ENCODE measurements at places on chromosomes 12 and 14.

- DNase-seq: no peak
Observed at GRCh38 chr12:31584782-31585181, 6.2 kb downstream of the DENND5B start.

DNA sequence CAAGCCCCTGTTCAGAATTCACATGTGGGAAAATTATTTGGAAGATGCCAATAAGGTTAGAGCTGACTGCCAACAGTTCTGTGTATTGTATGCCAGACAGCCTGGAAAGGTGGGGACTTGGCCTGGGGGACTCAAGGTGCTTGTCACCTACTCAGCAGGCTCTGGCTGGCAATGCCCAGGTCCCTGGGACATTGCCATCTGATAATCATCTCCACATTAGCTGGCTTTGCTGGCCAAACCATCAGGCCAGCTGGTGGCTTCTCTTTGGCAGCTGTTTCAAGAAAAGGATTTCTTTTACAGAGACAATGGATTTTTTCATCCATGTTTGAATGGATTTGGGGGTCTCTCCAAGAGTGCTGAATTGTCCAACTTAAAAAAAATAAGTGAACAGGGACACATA lies 165.2 kb downstream of the BRMS1L start:
- DNase-seq: no peak

DNA sequence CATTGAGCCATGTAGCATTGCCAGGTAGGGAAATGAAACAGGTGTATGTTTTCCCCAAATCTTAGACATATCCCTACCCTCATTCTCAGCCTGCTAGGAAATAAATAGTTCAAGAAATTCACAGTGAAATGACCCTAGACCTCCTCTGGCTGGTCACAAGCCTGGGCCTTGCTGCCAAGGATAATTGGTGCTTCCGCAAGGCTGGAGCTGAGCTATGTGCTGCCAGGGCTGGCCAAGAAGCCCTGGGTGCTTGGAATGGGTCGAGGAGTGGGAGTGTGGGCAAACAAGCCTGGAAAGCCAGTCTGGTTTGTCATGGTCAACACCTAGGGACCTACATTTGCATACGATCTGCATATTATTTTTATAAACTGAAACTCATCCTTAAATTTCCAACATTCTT lies 31.3 kb upstream of the SLC10A1 start:
- DNase-seq: no peak

DNA sequence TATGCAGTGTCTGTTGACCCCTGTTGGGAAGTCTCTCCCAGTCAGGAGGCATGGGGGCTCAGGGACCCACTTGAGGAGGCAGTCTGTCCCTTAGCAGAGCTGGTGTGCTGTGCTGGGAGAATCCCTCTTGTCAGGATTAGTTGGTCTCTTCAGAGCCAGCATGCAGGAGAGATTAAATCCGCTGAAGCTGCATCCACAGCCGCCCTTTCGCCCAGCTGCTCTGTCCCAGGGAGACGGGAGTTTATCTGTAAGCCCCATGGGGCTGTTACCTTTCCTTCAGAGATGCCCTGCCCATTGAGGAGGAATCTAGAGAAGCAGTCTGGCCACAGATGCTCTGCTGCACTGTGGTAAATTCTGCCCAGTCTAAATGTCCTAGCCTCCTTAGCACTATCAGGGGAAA lies 13.1 kb upstream of the KLRC1 start:
- no peak for DNase-seq

GRCh38 chr12:53709671-53710070 lies 17.6 kb downstream of the CALCOCO1 start:
- DNase-seq: no peak

DNA sequence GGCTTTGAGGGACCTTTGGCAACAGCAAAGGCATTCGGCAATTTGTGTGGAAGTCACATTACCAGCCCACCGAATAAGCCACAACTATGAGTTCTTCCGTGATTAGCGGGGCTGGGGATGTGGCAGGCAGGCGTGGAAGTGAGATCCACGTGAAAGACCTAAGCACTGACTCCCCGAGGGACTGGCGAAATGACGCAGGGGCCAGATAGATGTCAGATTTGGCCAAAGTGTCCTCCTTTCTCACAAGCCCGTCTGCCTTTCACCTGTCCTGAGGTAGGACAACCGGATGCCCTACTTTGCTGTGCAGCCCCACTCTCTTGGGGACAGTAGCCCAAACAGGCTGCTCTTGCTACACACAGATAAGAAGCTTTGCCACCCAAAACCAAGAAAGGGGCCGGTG lies 54.5 kb downstream of the DPF3 start:
- no peak for DNase-seq

DNA sequence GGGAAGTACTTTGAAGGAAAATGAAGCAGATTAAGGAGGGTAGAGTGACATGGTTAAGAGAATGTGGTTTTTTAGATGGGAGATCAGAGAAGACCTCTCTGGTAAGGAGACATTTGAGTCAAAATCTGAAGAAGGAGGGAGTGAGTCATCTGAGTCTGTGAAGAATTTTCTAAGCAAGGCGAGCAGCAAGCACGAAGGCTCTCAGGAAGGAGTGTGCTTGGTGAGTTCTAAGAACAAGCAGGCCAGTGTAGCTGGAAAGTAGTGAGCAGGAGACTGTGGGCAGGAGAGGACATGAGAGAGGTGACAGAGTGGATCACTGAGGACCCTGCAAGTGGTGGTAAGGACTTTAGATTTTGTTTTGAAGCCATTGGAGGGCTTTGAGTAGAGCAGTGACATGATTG lies 76.3 kb upstream of the FUT8 start:
- DNase-seq: peak; percentile 34

- no peak for DNase-seq
Observed at GRCh38 chr12:22858849-22859570, 234.0 kb downstream of the ETNK1 start.

DNA sequence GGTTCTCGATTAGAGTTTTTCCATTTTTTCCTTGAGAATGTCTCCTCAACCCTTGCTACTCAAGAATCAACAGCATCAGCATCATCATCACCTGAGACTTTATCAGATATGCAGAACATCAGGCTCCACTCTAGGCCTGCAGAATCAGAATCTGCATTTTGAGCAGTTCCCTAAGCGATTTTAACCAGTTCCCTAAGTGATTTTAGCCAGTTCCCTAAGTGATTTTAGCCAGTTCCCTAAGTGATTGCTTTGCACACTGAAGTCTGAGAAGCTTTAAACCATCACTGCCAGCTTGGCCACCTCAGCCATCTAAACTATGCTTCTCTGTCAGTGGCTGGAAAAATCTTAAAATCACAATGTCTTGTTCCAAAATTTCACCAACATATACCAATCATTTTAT lies 29.4 kb upstream of the SLC38A1 start:
- DNase-seq: no peak

DNA sequence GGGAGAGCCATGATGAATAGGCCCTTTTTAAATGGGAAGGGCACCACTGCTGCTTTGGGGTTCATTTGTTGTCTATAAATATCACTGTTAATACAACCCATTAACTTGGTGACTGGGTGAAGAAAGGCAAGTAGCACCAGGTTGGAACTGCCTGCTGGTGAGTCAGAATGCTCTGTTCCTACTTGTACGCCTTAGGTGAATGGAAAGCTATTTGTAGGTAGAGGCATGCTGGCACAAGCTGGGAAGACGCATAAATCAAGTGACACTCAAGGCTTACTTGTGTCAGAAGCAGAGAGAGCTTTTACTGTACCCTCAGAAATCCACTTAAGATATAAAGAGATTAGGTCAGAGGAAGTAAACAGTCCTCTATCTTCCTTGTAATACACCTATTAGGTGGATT lies 142.5 kb downstream of the TMX1 start:
- peak; percentile 37 for DNase-seq

- no peak for DNase-seq
Observed at GRCh38 chr14:77071938-77072388, 26.1 kb upstream of the CIPC start.
